ENCODE measurements at places on chromosomes 13 and 19.

GRCh38 chr19:47623921-47624391 is 15.0 kb downstream of the BICRA start:
- DNase-seq: no peak

DNA sequence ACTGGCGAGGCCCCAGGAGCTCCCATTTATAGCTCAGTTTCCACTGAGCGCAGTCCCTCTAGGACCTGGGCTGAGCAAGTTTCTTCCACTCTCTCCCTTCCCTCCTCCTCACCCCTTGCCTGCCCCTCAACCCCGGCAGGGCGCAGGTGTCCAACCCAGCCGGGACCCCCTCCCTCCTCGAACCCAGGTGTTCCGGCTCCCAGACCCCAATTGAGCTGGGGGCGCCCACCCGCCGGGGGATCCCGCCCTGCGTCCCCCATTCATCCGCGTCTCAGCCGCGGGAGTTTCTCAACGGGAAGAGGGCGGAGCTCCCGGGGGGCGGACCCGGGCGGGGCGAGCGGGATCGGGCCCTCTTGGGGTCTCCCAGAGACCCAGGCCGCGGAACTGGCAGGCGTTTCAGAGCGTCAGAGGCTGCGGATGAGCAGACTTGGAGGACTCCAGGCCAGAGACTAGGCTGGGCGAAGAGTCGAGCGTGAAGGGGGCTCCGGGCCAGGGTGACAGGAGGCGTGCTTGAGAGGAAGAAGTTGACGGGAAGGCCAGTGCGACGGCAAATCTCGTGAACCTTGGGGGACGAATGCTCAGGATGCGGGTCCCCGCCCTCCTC is at the start of gene KIRREL2:
KIRREL2 (plus strand) TSS at position 366 of the 604 bp plus-strand sequence; CDS start at position 575, 209 bp downstream.
- DNase-seq: no peak

- DNase-seq: no peak
Observed at GRCh38 chr19:1755467-1756171, 2.3 kb downstream of the ONECUT3 start.

DNA sequence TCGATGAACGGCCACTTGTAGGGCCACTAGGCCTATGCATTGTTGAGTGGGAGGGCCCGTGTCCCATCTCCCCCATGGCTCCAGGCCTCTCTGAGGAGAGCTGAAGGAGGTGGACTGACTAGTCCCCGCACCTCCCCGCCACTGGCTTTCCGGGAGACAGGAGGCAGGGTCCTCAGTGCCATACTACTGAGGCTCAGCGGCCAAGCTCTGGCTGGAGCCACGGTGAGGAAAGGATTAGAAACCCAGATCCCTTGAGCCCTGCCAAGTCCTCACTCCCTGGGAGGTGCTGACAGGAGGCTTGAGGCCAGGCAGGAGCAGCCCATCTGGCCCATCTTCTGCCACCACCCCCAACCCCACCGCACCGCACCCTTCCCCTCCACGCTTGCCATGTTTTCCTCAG is 29.0 kb downstream of the CCDC8 start:
- DNase-seq: no peak

DNA sequence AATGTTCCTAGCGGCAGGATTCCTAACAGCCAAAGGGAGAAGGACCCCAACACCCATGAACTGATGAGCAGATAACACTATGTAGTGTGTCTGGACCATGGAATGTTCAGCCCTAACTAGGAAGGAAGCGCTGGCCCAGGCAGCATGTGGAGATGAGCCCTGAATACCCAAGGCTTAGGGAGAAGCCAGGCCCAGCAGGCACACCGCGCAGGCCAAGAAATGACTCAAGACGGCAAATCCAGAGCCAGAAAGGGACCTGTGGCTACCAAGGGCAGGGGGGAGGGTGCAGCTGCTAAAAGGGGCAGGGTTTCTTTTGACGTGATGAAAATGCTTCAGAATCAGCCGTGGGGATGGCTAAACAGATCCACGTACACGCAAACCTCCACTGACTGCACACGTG is 20.7 kb upstream of the TINCR start:
- no peak for DNase-seq
